Renal pelvis (tissue), 12 donors: ENCODE measurements at places on chromosomes 2 and 18. TPM values are rescaled to one million over a fixed set of nuclear protein-coding genes. Genes with fewer than 3 reads are reported as not detected.
A peak's percentile ranks its signal among the peaks of the same experiment; 100 is the strongest.

BOLL gene
- polyA plus RNA-seq: not detected

DTYMK gene
- polyA plus RNA-seq: 49.5 TPM

SERPINB13 gene
- polyA plus RNA-seq: not detected

DNA sequence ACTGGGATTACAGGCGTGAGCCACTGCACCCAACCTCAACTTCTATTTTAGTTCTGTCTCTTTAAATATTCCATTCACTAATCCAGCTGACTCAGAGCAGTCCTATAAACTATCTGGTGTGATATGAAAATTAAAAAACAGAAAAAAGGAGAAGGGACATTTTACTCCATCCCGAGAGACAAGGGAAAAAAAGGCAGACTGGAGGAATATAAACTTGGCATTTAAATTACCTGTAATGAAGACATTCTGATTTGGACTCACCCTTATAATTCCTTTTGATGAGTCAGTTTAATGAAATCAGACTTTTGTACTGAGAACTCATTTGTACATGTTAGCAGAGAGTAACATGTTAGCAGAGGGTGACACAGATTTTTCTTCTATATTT, 74.8 kb upstream of the RIOK3 start:
- no peak for DNase-seq

DNA sequence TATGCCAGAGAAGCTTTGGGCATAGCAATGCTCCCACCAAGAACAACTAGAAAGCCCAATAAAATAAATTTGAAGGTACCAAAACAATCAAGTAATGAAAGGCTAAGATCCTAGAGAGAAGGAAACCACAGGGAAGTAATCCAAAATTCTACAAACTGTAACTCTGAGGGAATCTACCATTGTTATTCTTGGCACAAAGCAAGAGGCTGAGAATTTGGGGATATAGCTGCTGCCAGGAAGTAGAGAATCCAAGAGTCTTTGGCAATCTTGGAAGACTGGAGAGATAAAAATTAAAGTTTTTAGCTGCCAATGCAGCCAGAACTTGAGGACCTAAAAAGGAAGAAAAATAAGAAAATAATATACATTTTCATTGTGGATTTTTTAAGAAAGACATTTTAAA, 68.5 kb downstream of the PIGN start:
- DNase-seq: no peak

DNA sequence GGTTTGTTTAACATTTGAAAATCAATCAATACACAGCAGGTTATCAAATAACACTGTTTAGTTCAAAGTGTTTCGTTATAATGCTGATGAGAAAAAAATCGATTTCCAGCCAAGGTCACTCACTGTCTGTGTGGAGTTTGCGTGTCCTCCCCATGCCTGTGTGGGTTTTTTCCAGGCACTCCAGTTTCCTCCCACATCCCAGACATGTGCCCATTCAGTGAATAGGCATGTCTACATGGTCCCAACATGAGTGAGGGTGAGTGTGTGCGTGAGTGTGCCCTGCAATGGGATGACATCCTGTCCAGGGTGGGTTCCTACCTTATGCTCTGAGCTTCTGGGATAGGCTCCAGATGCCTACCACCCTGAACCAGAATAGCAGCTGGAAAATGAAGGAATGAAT, 8.7 kb upstream of the GKN2 start:
- DNase-seq: no peak

DNA sequence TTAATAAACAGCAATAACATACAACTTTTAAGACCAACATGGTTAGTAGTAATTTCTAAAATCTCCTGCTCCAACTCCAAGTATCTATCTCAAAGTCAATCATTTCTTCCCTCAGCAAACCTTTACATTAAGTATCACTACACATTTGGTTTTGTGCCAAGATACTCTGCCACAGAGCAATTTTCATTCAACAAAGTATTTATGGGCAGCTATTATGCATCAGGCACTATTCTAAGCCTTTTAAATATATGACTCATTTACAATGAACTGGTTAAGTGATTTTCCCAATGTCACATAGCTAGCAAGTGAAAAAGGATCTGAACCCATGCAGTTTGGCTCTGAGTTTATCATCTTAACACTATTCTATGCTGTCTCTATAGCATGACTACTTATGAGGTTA, 264.3 kb downstream of the NOL4 start:
- DNase-seq: no peak

DNA sequence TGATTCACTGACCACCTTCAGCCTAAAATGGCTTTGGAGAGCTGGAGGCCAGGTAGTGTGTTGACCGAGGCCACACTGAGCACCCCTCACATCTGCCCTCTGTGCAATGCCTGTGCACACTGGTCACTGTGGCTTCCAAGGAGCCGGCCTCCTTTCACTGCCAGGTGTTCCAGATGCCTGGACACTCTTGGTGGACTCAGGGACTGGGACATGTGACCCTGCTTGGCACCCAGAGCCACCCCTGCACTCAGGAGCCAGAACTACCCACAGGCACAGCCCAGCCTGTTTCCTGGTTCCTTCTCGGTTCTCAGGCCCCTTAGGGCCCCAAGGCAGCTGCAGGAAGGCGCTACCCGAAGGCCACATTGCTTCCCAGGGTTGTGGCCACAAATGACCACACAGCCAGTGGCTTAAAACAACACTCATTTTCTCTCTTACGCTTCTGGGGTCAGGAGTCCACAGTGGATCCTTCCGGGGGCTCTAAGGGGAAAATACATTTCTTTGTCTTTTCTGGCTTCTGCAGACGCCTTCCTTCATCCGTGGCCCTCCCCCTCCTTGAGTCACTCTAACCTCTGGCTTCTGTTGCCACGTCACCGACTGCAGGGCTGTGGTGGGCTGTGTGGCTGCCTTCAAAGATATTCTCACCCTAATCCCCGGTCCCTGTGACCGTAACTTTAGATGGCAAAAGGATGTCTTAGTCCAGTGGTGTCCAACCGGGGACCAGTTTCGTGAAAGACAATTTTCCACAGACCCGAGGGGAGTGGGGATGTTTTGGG, 78.6 kb downstream of the ASB1 start:
- no peak for DNase-seq

DNA sequence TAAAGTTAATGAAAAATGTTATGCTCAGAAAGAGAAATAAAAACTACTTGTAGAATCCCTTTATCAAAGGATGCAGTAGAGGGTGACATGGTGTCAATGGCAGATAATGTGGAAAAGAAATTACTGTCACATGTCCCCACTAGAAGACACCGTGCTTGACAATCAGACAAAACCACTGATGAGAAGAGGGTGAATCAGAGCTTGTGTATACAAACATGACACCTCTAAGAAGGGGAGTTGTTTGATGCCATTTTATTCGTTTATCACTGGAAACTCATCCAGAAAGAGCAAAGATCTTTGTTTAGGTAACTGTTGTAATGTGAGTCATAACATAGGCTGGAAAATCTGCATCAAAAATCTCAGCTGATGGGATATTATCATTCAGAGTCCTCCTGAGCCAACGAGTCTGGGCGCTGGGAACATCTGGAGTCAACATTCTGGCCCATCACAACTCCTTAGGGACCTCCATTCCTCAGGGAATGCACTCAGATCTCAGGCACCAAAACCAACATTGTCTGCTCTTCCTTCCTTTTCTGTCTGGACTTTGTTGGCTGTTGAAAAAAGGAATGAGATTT, 49.5 kb upstream of the RAB12 start:
- DNase-seq: peak; percentile 9

- no peak for DNase-seq
These were observed 1.2 kb downstream of the KIF5C start for GRCh38 chr2:148876202-148876594.

GRCh38 chr2:147800316-147800715, 44.5 kb upstream of the ACVR2A start:
- DNase-seq: no peak

- DNase-seq: no peak
These were observed 142.4 kb upstream of the ALPP start for GRCh38 chr2:232236200-232236599.

GRCh38 chr2:53896864-53897263, 37.1 kb upstream of the GPR75 start:
- DNase-seq: no peak

DNA sequence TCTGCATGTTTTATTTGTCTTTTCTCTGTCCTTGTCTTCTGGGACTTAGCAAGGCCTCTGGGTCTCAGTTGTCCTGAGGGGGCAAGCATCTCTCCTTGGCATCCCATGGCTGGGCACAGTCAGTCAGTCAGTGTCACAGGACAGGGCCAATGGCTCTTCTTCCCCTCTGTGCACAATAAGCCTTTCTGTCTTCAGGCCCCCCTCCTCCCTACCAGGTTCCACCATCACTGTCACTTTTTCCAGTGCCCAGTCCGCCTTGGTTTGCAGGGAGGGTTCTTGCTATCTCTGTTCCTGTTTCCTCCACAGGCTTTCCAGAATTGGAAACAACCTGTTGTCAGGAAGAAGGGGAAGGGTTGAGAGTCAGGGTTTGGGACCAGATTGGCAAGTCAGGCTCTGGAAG, 1.7 kb upstream of the VAMP5 start:
- no peak for DNase-seq

- DNase-seq: no peak
These were observed 21.3 kb downstream of the SLC66A2 start for GRCh38 chr18:79930020-79930642.

DNA sequence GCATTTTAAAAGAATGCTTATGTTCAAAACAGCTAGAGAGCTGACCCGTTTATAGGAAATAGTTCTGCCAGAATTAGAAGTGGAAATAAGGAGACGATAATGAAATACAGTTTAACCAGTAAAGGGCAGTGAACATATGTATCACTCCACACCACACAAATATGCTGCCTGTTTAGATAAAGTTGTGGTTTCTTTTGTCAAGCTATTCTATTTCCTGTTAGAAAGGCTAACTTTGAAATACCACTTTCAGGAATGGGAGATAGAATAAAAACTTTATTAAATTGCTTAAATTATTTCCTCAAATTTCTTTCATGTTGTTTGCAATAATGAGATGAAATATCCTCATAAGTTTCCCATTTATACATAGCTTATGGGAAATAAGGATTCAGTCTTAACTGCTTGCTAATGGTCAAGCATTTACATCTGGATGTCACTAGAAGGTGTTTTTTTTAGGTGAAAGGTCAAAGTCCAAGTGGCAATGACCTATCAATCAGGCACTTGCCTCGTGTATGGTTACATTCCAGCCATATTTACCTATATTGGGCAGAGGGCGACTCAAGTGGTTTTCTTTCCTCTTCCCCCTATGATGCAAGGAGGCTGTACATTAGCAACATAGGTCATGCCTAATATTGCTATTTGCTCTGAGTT, 148.9 kb downstream of the ZEB2 start:
- no peak for DNase-seq

DNA sequence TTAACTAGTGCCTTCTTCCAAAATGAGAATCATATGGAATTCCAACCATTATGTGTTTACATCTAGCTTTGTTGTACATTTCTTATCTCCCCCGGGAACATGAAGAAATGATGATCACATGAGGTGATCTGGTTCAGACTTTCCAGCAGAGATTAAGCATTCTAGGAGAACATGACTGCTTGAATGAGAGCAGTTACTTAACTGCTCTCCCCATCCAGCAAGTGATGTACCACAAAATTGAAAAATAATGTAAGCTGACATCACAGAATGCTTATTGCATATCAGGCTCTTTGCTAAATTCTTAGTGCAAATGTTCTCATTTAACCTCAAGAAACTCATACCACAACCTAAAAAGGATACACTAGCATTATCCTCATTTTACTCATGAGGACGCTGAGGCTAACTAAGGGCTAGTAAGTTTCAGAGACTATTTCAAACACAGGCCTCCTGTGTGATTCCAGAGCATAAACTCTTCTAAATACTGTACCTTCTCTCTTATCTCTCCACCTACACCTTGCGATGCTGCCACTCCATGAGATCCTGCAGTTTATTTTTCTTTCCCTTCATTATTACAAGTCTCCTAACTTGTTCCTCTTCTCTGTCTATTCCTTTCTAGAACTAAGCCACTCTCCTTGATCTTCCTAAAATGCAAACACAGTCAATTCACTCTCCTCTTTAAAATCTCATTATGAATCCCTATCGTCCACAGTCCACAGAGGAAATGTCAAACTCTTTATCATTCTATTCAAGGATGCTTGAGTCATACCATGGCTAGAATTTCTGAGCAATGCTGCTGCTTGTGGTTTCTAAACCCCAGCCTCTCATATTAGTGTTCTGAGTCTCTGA, 1224.8 kb upstream of the ZEB2 start:
- no peak for DNase-seq

DNA sequence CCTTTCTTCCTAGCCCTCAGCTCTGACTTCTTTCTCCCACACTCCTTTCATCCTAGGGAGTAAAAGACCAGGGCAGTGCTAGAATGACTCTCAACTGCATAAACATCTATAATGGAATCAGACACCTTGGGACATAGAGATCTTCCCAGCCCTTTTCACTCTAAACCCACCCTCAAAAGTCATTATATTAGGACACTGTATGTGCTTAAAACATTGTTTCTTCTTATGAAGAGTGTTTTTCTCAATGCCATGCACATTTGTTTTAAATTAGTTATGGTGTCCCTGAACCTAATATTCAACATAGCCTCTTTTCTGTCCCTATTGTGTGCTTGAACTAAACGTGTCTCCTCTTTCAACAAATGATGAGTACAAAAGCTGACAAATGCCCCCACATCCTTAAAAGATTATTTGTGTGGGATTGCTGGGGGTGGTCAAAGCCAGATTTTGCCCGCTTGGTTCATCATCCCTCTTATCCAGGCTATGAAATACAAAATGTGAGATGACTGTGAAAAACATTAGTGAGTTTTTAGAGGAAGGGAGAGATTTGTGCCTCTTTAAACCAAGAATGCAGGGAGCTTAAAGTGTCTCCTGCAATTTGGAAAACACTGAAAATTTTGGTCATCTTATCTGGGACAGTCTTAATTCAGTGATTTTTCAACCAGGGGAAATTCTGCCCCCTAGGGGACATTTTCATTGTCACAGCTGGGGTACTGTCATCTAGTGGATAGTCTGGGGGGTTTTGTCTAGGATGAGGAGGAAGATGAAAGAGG, 29.0 kb downstream of the SERPINB5 start:
- DNase-seq: no peak
